NCI-H345 (cell line): ENCODE measurements at places on chromosomes 3 and 15.
A peak's percentile ranks its signal among the peaks of the same experiment; 100 is the strongest.

DNA sequence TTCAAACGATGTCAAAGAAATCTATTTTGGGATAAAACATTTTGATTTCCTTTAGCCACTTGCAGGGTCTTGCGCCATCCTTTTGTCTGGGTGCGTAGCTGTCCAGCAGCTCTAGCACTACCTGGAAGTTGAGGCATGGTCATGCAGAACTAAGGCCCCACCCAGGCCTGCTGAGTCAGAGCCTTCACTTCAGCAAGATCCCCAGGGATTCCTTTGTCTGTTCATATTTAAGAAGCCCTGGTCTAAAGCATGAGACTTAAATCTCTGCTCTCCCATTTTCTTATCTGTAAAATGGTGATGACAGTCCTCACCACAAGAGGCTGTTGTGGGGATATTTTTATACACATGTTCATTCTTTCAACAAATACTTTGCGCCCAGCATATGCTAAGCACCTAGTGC, 99.0 kb upstream of the CTDSPL start:
- DNase-seq: no peak

DNA sequence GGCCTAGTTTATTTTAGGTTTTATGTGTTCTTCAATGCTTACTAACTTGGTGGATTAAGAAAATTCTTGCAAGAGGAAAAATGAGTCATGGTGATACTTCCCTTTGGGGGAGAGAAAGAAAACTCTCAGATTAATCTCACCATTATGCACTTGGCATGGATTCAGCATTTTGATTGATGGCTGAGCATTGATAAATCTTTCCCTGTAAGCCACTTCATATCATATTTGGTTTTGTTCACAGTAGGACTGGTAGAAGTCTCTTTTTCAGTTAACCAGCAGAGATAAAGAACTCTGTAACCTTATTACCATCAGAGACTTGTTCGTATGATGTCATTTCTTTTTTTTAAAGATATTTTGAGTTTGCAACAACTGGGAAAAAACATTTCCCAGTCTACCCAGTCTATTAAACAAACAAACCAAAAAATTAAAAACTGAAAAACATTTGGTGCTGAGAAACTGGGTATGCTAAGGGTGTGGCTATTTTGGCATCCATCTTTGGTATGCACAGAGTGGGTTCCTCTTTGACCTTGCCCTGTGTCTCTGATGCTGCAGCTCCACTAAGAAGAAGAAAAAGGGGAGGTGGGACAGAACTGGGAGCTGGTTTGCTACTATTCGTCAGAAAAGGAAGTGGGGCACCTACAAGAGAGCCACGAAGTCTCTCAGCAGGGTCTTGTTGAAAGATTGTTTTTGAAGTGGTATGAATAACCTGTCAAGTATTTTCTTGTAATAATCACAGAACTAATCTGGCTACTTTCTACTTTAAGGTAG, 17.2 kb downstream of the TMOD3 start:
- DNase-seq: no peak

GRCh38 chr3:114609973-114610630, 316.3 kb downstream of the TIGIT start:
- DNase-seq: no peak

DNA sequence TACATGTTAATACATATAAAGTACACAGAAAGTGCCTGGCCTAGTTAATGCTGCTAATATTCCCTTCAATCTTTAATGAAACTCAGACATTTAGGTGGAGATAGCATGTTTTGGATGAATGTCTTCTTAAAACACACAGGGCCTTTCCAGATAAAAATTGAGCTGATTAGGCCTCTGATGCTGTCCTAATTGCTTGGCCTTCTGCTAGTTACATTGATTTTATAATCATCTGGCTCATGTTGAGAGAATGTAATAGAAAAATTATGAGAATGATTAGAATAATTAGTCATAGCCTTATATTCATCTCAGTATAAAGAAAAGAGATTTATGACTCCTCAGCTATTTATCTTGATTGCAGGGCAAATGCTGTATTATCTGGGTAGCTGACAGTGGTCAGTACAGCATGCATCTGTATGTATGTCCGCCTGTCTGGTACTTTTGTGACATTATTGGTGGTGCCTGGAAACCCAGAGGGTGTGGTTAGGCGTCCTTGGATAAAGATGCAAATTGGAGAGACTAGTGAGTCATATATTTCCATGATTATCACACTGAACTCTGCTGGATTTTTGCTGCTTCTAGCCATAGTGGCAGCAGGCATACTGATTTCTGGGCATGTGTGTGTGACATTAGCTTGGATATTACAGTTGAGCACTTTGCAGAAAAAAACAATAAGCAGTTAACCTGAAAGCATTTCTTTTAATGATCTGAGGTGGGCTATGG, 120.8 kb downstream of the FEZF2 start:
- DNase-seq: no peak

- no peak for DNase-seq
Observed at GRCh38 chr15:67803299-67803698, 22.0 kb upstream of the SKOR1 start.

DNA sequence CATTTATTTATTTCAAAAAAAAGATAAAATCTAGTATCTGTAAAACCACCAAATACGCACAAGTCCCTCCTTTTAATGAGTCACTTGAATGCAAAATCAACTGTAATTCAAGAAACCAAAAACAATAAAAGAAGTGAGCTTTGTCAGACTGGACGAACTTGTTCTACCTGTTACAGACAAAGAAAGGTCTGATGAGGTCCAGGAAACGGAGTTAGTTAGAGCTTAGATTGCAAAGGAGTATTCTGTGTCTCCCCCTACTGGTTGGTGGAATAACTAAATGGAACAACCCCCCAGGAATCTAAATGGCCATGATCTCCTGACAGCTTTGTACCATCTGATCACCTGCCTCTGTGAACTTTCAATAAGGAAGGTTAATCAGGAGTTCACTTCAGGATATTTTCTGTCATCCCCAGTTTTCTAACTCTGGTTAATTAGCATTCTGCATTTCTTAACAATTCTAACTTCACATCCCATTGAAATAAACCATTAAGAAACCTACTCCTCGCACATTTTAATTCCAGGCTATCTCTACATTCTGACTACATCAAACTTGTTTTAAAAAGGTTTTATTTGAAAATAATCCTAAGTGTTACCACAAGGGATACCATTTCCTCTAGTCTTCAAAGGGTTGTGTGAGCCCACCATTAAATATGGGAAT, 333.0 kb upstream of the SATB1 start:
- DNase-seq: peak; percentile 84

DNA sequence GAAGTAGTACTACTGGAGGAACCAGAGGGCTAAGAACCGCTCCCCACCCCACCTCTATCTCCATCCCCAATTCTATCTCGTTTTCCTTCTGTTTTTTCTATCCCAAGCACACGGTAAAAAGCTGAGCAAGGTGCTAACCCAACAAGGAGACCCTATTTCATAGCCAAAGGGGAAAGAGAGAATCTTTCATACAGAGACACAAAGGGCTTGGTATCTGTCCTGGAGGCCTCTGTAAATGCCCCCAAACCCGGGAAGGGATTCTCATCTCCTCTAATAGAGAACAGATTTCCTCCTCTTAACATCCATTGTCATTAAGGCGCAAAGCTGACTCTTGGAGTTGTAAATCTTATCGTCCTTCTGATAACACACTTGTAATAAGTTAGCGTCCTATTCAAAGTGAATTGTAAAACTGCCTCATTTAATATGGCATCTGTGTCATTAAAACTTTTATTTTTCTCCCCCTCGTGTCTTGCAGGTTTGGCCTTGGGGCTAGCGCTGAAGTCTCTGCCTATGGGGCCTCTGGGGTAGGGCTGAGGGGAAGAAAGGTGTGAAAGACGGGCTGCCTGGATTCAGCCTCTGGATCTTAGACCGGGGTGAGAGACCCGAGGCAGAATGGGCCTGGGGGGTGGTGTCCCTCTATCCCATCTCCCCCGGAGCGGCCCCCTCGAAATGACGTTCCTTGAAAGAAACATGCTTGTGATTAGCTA, 12.1 kb downstream of the NR2F2 start:
- DNase-seq: no peak

DNA sequence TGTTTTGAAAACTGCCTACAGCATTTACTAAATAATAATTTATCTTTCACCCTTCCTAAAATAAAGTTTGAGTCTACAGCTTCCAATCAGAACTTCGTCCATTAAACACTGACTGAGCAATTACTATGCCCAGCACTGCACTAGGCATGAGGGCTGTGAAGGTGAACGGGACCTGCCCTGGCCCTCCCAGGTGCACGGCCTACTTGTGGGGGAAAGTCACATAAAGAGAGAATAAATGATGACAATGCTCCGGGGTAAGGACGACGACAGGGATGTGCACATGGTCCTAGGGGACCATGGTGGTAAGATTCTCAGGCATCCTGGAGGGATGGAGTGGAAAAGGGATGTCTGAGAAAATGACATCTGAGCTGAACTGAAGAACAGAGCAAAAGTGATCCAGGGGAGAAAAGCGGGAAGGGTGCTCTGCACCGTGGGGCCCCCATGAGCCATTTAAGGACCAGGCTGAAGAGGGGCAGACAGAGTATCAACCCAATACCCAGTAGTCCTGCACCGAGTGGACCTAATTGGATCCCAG, 11.5 kb downstream of the PLA2G4F start:
- DNase-seq: no peak

GRCh38 chr3:71317749-71318457, 265.6 kb downstream of the FOXP1 start:
- no peak for DNase-seq

DNA sequence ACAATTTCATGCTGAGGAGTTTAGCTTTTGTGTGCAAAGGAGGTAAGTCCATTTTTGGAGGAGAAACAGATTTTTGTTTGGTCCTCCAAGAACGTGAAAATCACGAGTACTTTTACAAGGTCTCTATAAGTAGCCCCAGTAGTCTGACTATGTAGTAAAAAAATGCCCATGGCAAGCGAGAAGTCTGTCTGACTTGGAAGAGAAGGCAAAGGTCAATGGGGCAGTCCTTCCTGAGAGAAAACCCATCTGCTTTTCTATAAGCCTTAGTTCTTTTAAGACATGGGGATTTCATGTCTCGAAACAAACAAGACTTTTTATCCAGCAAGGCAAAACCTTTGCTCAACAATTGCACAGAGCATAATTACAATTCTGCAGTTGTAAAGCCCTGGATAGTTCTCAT, 183.2 kb downstream of the GAP43 start:
- no peak for DNase-seq

DNA sequence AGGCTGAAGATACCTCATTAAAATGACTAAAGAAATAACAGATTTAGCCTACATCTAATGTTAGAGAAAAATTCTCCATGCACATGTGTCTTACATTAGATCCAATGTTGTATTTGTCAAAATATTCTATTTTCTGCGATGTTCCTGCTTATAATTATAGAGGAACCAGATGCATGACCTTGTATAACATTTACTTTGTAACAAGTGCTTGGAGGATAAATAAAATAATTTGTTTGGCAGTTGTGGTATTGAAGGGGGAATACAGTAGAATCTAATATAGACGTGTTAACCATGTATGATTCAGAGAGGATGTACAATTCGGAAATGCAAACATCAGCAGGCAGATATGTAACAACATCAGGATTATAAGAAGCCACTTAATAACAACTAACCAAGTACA, 922.2 kb downstream of the TUSC7 start:
- DNase-seq: no peak

- DNase-seq: no peak
Observed at GRCh38 chr15:55250392-55250791, 39.2 kb downstream of the RAB27A start.

- DNase-seq: no peak
Observed at GRCh38 chr15:90248789-90249202, 560 bp upstream of the TTLL13 start.

- no peak for DNase-seq
Observed at GRCh38 chr3:60772584-60772983, 478.7 kb downstream of the FHIT start.

DNA sequence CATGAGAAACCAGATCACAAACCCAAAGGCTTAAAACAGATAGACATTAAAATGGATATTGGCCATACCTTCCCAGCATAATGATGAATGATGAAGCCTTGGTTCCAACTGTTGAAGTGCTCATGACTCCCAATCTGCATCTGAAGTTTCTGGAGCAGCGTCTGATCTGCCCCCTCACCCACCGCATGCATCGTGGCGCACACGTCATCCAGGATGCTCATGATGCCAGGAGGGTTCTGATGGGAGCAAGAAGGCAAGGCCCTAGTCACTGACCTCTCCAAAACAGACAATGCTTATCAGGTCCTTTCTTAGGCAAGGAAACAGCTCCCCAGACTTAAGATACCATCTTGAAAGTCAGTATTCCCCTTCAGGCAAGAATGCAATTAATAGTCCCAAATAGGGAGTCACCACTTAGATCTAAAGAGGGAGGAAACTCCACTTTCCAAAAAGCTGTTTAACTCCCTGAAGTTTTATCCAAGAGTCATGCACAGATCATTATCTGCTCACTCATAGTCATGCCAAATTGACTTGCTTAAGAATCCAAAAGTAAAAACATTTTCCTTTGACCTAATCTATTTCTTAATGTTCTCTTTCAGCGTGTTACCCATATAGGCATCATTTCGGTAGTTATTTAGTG, 2.1 kb downstream of the LDHAL6B start:
- DNase-seq: no peak

- DNase-seq: no peak
Observed at GRCh38 chr3:185325946-185326791, 36.8 kb upstream of the MAP3K13 start.

- DNase-seq: no peak
Observed at GRCh38 chr15:56058986-56059385, 65.6 kb upstream of the NEDD4 start.

DNA sequence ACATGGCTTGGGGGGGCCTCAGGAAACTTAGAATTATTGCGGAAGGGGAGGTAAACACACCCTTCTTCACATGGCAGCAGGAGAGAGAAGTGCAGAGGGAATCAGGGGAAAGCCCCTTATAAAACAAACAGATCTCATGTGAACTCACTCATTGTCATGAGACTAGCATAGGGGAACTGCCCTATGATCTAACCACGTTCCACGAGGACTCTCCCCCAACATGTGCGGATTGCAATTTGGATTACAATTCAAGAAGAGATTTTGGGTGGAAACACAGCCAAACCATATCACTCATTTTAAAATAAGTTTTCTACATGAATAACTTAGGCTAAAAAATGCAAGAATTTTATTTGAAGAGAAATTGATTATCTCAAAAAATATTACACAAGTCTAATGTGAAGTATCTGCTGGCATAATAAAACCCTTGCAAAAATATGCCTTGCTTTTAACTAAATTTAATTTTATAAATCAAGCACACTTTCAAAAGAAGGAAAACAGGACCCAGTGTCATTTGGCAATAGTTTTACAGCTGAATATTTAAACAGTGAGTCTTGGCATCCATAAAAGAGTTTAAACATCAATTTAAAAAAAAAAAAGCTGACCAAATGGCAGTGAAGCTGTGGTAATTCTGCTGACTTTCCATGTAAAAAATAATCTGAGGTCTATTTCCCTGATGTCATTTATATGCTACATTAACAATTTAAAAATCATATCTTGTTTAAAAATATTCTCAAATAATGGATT, 1057.2 kb downstream of the NAALADL2 start:
- no peak for DNase-seq

- DNase-seq: no peak
Observed at GRCh38 chr3:122305818-122306621, 19.0 kb upstream of the CSTA start.

- no peak for DNase-seq
Observed at GRCh38 chr15:67925182-67925581, 85.3 kb upstream of the RNU6-1 start.
